Thoracic aorta (tissue), 2 donors: ENCODE measurements at places on chromosomes 5 and 9. TPM values are rescaled to one million over a fixed set of nuclear protein-coding genes. Genes with fewer than 3 reads are reported as not detected.

The PCA3 gene
- total RNA-seq = not detected

The TRIM32 gene
- 33.3 TPM for total RNA-seq

The GPRIN1 gene
- 2.0 TPM for total RNA-seq

The SUSD3 gene
- total RNA-seq = 7.0 TPM

The TPRN gene
- total RNA-seq = 4.7 TPM

The LRRC14B gene
- total RNA-seq = not detected

The HRH2 gene
- total RNA-seq = 8.8 TPM

The GFI1B gene
- not detected for total RNA-seq

The C8G gene
- not detected for total RNA-seq

The MARCOL gene
- not detected for total RNA-seq

The LEAP2 gene
- 0.49 TPM for total RNA-seq

The FOXD4L4 gene
- total RNA-seq = not detected

The NTNG2 gene
- 2.0 TPM for total RNA-seq

The IFNA21 gene
- total RNA-seq = not detected

The CTSV gene
- total RNA-seq = 0.27 TPM

The PCDHB9 gene
- 9.6 TPM for total RNA-seq
